CD8-positive, alpha-beta memory T cell (primary cell): ENCODE measurements at places on chromosomes 2 and 18.
A peak's percentile ranks its signal among the peaks of the same experiment; 100 is the strongest.

DNA sequence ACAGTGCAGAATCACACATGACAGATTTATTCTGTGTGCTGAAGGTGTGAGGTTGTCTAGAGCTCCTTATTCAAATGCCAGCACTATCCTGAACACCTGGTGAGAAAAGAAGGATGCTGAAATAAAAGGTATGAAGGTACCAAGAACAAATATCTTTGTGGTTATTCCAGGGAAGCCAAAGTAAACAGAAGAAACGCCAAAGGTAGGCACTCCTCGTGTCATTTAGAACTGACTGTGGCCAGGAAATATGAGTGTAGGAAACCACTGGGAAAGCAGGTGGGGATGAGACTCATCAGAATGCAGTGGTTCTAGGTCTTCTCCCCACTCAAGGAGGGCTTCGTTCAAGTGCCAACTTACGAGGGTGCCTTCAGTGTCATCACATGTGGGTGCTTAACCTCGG is 80.8 kb downstream of the KIF5C start:
- H3K36me3 ChIP-seq = peaks cover 3% of the 10 kb centered on the region
- no peak for DNase-seq
- no peak overlapping the region for H3K4me3 ChIP-seq
- H3K27ac ChIP-seq = no peak overlapping the region
- no peaks in the 10 kb centered on the region for H3K27me3 ChIP-seq

GRCh38 chr2:8324901-8325300 is 357.0 kb upstream of the ID2 start:
- DNase-seq = no peak
- no peaks in the 10 kb centered on the region for H3K27me3 ChIP-seq
- no peak overlapping the region for H3K27ac ChIP-seq
- H3K4me1 ChIP-seq = peaks cover 10% of the 10 kb centered on the region
- H3K36me3 ChIP-seq = no peaks in the 10 kb centered on the region

- DNase-seq = no peak
- H3K4me1 ChIP-seq = no peaks in the 10 kb centered on the region
- H3K36me3 ChIP-seq = no peaks in the 10 kb centered on the region
- H3K27me3 ChIP-seq = no peaks in the 10 kb centered on the region
- H3K27ac ChIP-seq = no peak overlapping the region
These were observed 128.6 kb downstream of the MSH2 start for GRCh38 chr2:47531378-47532042.

DNA sequence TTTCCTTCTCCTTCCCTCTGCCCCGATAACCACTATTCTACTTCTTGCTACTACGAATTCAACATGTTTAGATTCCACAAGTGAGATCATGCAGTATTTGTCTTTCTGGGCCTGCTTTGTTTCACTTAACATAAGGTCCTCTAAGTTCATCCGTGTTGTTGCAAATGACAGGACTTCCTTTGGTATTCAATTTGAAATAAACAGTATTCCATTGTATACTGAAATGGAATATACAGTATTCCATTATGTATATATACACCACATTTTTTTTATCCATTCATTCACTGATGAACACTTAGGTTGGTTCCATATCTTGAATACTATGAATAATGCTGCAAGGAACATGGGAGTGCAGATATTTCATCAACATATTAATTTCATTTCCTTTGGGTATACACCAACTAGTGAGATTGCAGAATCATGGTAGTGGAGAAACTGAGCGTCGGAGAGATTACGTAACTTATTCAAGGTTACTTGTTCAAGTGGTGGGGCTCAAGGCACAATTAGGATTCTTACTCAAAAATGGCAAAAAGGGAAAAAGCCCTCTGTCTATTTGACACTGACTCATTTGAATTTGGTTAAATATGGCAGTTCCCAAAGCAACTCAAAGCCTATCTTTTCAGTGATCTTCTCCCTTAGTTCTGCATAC is 85.1 kb downstream of the CHN1 start:
- no peaks in the 10 kb centered on the region for H3K27me3 ChIP-seq
- H3K4me1 ChIP-seq = no peaks in the 10 kb centered on the region
- no peaks in the 10 kb centered on the region for H3K36me3 ChIP-seq

DNA sequence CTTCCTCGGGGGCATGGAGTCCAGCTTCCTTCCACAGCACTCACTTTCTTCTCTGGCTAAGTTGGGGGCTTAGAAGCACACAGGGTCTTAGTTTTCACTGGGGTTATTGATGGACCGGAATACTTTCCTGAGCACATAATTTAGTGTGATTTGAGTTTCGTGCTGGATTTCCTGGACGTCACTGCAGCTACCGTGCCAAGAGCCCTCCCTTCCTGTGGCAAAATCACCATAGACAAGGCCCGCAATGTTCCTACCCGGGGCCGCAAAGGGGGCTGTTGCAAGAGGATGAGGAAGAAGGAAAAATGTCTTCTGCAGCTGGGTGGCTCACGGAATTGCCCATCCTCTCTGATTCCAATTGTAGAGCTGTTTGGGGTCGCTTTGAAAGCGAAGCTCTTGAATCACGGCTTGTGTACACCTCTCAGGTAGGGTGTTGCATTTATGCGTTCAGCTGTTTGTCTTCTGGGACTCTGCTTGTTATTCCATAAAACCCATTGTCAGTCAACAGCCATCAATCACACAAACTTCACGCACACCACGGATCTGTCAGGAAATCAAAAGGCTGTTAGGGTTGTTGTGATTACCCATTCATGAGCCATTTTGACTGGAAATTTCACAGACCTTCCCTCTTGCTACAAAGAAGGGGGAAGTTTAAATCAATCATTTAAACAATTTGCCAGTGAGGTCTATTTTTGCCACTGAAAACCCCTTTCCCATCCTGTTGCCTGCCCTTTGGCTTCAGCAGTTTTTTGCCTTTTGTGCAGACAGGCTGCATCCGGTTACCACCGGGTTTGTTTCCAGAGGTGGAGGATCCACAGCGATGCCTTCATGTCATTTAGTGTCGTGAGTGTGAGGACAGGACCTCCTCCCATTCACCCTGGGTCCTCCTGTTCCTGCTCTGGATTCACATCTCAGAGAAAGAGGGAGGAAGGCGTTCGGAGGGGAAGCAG is 36.0 kb downstream of the SMIM21 start:
- DNase-seq = no peak
- no peaks in the 10 kb centered on the region for H3K4me1 ChIP-seq
- H3K27me3 ChIP-seq = no peaks in the 10 kb centered on the region
- H3K27ac ChIP-seq = no peak overlapping the region
- H3K4me3 ChIP-seq = no peak overlapping the region
- no peaks in the 10 kb centered on the region for H3K36me3 ChIP-seq

GRCh38 chr2:174659069-174659900 is 61.7 kb upstream of the WIPF1 start:
- H3K27ac ChIP-seq = no peak overlapping the region
- no peaks in the 10 kb centered on the region for H3K27me3 ChIP-seq
- no peaks in the 10 kb centered on the region for H3K4me1 ChIP-seq
- no peak for DNase-seq
- H3K4me3 ChIP-seq = no peak overlapping the region

DNA sequence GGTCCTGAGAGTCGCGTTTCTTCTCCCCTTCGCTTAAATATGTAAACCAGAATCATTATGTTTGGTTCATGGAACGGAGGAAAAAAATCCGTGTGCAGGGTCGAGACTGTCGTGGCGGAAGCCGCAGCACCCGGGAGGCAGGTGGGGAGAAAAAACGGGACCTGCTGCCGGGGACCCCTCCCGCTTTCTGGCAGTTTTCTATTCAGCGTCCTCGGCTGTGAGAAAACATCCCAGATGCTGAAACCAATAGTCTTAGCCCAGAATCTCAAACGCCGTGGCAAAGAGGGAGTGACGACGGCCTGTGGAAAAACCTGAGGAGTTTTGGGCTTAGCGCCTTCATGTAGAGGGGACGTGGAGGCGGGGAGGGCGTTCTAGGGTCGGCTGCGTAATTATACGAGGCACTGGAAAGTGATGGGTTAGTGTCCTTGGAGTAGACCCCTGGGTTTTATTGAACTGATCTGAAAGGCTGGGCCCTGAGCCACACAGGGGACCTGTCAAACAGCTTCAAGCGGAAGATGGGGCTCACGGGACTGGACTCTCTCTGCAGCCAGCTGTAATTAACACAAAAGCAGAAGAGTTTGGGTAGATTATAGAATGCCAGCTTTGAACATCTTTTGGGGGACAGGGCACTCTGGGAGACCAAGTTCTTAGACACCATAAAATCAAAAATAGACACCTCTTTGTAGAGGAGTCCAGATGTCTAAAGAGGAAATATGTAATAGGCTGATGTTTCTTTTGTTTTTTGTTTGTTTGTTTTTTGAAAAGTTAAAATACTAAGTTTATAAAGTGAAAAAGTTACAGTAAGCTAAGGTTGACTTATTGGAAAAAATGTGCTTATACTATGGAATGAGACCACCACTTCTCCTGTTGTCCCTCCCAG is 834 bp upstream of the BUB1 start:
- H3K27ac ChIP-seq = peak overlapping the region; percentile 92
- H3K4me1 ChIP-seq = peaks cover 8% of the 10 kb centered on the region
- H3K4me3 ChIP-seq = peak overlapping the region; percentile 100
- H3K36me3 ChIP-seq = no peaks in the 10 kb centered on the region
- no peak for DNase-seq

DNA sequence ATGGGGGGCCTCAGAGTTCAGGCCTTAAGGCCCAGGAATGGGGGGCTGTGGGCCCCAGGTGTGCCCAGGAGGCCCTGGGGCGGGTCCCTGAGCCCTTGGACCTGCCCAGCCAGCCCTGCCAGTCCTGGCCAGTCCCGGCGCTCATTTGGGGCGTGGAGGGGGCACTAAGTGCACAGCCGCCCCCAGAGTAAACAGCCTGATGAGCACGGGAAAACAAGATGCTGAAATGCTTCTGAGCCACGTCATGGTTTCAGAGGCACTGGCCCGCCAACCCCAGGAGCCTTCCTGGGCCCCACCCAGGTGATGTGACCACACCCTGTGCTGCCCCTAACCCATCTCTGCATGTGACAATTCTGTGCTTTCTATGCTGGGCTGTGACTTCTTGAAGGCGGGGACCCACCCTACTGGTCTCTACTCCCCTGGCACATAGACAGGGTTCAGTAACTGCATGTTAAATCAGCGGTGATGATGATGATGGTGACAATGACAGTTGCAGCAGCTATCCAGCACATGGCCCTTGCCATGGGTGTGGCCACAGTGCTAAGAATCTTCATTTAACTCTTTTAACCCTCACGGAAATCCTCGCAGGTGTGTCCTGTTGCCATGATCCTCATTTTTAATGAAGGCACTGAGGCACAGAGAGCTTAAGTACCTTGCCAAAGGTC is 28.1 kb upstream of the ASPRV1 start:
- H3K27ac ChIP-seq = no peak overlapping the region
- peaks cover 9% of the 10 kb centered on the region for H3K36me3 ChIP-seq
- H3K4me3 ChIP-seq = no peak overlapping the region

DNA sequence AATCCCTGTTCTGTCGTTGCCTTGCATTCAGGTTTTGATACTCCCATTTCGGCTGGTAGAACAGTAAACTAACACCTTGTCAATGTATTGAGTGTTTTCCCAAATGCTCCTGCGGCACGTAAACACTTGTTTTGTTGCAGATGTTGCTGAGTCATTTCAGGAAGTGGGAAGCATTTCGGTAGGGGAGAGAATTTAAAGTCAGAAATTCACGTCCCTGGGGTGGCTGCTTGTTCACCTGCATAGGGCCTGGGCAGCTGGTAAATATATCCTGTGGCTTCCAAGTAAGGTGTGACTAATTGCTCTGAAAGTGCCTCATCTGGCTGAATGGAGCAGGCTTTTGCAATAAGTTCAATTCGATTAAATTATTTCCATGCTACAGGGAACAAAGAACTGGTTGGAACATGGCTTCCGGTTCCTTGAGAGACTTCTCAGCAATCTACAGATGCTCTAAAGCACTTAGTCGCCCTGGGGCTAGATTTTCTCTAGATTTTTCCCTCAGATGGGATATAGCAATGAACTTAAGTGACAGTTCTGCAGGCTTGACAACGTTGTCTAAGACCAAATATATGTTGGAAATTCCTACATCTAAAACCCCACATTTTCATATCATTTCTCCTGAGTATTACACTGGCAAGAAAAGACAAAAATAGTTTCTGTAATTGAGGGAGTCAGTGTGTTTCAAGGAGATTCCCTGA is 5.2 kb downstream of the GALR1 start:
- no peak overlapping the region for H3K27ac ChIP-seq
- no peak overlapping the region for H3K4me3 ChIP-seq
- no peaks in the 10 kb centered on the region for H3K36me3 ChIP-seq

- no peak overlapping the region for H3K27ac ChIP-seq
- H3K4me1 ChIP-seq = no peaks in the 10 kb centered on the region
- DNase-seq = no peak
- H3K27me3 ChIP-seq = no peaks in the 10 kb centered on the region
- no peak overlapping the region for H3K4me3 ChIP-seq
- no peaks in the 10 kb centered on the region for H3K36me3 ChIP-seq
These were observed 16.2 kb downstream of the EPB41L3 start for GRCh38 chr18:5527603-5528002.

- no peak overlapping the region for H3K27ac ChIP-seq
- H3K4me3 ChIP-seq = no peak overlapping the region
- DNase-seq = no peak
- H3K27me3 ChIP-seq = no peaks in the 10 kb centered on the region
These were observed 84.5 kb downstream of the ABI2 start for GRCh38 chr2:203412546-203413331.

DNA sequence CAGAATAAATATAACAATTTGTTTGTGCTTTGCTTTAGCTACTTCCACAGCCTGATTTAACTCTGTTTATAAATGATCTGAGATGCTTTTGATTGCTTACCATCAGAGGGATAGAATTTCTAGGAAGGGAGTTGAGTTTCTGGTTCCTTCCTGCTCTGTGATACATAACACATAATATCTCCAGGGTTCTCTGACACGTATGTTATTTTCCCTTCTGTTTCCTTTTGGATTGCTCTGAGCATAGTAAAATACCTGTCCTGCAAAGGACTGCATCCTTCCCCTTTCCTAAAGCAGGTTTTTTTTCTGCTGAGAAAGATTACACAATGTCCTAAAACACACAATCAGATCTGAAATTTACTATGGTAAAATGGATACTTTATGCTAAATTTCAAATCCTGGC is 76.1 kb downstream of the CABYR start:
- H3K36me3 ChIP-seq = no peaks in the 10 kb centered on the region
- H3K4me1 ChIP-seq = no peaks in the 10 kb centered on the region
- no peak overlapping the region for H3K4me3 ChIP-seq
- no peaks in the 10 kb centered on the region for H3K27me3 ChIP-seq
- H3K27ac ChIP-seq = no peak overlapping the region

DNA sequence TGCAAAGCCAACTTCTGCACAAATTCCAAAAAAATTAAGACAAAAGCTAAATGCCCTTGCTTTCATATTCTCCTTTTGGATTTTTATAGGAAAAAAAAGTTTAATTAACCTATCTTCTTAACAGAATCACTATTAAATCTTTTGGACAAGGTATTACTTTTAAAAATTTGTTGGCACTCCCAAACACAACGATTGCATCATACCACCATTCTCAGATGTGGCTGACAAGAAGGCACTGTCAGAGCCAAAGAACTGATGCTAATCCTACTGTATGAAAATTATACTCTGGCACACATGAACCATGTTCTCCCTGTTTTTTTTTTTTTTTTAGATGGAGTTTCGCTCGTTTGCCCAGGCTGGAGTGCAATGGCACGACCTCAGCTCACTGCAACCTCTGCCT is 58.4 kb downstream of the NOL10 start:
- H3K4me3 ChIP-seq = no peak overlapping the region
- no peak overlapping the region for H3K27ac ChIP-seq
- H3K27me3 ChIP-seq = no peaks in the 10 kb centered on the region
- H3K4me1 ChIP-seq = no peaks in the 10 kb centered on the region

- H3K27ac ChIP-seq = no peak overlapping the region
- no peaks in the 10 kb centered on the region for H3K4me1 ChIP-seq
- no peak overlapping the region for H3K4me3 ChIP-seq
These were observed 38.3 kb upstream of the NRP2 start for GRCh38 chr2:205644018-205644417.

- no peaks in the 10 kb centered on the region for H3K27me3 ChIP-seq
- peaks cover 5% of the 10 kb centered on the region for H3K4me1 ChIP-seq
- H3K36me3 ChIP-seq = no peaks in the 10 kb centered on the region
- H3K4me3 ChIP-seq = no peak overlapping the region
These were observed 228.3 kb downstream of the LDLRAD4 start for GRCh38 chr18:13446610-13447461.
